ENCODE measurements at places on chromosomes 2 and 18. TPM values are rescaled to one million over a fixed set of nuclear protein-coding genes. Genes with fewer than 3 reads are reported as not detected.

The LRRC30 gene
- total RNA-seq, result not detected

GRCh38 chr2:23546913-23547312 lies 161.9 kb downstream of the KLHL29 start:
- no peak for DNase-seq
- peaks cover 9% of the 10 kb centered on the region for H3K36me3 ChIP-seq
- H3K4me1 ChIP-seq, result peaks cover 73% of the 10 kb centered on the region

GRCh38 chr2:111128096-111128495 lies 7.4 kb downstream of the BCL2L11 start:
- peaks cover 12% of the 10 kb centered on the region for H3K4me1 ChIP-seq
- no peaks in the 10 kb centered on the region for H3K36me3 ChIP-seq
- no peaks in the 10 kb centered on the region for H3K27me3 ChIP-seq
- H3K4me3 ChIP-seq, result no peak overlapping the region
- DNase-seq, result no peak

DNA sequence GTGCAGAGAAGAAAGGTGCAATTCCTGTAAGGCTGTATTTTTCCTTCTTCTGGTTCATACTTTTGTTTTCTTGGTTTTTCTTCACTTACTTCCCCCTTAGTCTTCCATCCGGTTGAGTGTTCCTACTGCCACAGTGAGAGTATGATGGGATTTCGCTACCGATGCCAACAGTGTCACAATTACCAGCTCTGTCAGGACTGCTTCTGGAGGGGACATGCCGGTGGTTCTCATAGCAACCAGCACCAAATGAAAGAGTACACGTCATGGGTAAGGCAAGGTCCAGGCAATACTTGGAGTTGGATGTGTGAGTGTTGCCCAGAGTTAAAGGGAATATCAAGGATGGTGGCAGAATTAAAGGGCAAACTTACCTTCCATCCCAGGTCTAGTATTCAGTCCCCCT lies 108.0 kb downstream of the DTNA start:
- DNase-seq, result no peak
- H3K27me3 ChIP-seq, result peaks cover 2% of the 10 kb centered on the region
- H3K27ac ChIP-seq, result no peak overlapping the region
- H3K4me3 ChIP-seq, result no peak overlapping the region
- H3K4me1 ChIP-seq, result no peaks in the 10 kb centered on the region

The ADI1 gene
- 16.0 TPM for total RNA-seq
